ENCODE measurements at places on chromosomes 2 and 18.

DNA sequence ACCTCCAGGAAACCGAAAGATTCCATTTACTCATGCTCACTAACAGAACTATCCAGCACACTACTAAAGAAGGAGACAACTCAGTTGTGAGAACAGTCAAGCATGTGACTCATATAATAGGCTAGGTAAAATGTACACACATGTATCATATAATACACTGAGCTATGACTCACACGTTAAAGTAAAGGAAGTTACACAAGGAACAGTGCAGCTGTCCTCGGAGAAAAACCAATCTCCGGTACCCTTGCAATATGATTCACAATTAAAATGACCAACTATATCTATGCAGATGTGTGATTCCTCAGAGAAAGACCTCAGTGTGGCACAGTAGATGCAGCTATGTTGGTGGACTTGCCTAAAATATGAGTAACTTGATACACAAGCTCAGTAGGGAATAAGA is 76.5 kb downstream of the STRN start:
- peak; percentile 78 for DNase-seq

GRCh38 chr2:19474128-19474527 is 115.7 kb upstream of the OSR1 start:
- peak; percentile 82 for DNase-seq

- DNase-seq, result no peak
Observed at GRCh38 chr18:12911025-12911928, 27.2 kb upstream of the PTPN2 start.

GRCh38 chr2:160884056-160884455 is 276.2 kb upstream of the TANK start:
- DNase-seq, result no peak

DNA sequence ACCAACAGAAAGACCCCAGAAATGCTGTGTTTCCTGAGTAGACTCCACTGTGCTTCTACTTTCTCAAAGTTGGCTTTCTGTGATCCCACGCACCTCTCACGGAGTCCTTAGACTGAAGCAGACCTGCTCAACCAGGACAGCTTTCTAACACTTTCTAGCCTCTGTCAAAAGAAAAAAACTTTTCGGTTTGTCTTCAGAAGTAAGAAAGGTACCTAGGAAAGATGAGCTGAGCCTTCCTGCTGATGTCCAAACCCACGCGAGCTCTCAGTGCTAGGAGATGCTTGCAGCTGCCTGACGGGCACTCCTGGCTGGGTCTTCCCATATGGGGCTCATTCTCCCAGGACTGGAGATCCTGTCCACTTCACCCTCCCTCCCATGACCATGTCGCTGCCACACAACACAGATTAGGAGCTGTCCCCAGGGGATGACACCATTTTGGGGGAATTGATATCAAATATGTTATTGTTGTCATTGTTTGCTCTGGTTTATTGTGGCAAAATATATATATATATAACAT is 49.2 kb upstream of the DAPL1 start:
- no peak for DNase-seq

- DNase-seq, result no peak
Observed at GRCh38 chr2:98070081-98070480, 16.9 kb upstream of the VWA3B start.

GRCh38 chr2:145750144-145750543 is 1230.2 kb upstream of the ZEB2 start:
- DNase-seq, result no peak

DNA sequence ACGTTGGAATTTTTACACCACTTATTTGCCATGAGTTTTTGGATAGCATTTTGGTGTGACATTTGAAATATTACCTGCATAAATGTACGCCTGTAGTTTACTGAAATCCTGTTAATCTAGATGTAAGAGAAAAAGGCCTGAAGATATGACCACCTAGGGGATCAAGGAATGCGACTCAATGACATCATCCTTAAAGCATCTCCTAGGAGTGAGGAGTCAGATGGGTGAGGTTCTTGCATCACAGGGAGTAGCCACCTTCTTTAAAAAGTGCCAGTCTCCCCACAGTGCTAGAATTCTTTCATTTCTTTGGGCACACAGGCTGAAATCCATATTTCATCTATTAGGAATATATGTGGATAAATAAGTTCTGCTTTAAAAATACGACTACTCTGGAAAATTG is 34.5 kb downstream of the ADCYAP1 start:
- no peak for DNase-seq

DNA sequence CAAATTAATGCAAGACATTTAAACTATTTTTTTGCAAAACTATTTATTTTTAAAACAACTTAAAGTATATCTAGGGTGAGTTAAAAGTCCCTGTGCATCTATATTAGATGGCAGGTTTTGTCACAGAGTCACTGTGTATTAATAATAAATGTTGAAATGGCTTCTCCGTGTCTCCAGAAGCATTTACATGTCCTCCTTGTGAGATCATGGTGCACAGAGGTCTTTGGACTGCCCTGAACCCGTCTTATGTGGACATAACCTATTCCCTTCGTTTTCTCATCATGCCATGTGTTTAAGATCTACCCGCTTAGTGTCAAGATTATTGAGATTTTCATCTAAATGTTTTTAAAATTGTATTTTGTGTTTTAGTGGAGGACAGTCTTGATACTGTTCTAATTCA is 39.3 kb downstream of the SOCS6 start:
- no peak for DNase-seq

DNA sequence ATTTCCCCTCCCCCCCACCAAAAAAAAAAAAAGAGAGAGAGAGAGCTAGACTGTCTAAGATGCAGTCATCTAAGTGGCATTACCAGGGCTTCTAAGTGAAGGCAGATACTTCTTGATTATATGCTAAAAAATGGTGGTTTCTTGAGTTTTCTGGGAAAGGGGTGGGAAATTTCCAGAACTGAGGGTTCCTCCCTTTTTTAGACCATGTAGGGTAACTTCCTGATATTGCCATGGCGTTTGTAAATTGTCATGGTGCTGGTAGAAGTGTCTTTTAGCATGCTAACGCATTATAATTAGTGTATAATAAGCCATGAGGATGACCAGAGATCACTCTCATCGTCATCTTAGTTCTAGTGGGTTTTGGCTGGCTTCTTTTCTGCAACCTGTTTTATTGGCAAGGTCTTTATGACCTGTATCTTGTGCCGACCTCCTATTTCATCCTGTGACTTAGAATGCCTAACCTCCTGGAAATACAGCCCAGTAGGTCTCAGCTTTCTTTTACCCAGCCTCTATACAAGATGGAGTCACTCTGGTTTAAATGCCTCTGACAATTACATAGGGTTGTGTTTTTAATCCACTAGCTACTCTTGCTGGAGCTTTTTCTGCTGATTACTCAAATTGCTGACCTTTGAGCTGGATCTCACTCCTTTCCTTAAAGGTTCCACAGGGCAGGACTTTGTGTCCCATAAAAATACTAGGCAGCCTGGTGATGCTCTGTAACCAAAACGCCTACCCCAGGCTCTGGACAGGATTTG is 30.4 kb upstream of the PROKR1 start:
- DNase-seq, result no peak

- no peak for DNase-seq
Observed at GRCh38 chr2:114468343-114468742, 25.9 kb downstream of the DPP10 start.

DNA sequence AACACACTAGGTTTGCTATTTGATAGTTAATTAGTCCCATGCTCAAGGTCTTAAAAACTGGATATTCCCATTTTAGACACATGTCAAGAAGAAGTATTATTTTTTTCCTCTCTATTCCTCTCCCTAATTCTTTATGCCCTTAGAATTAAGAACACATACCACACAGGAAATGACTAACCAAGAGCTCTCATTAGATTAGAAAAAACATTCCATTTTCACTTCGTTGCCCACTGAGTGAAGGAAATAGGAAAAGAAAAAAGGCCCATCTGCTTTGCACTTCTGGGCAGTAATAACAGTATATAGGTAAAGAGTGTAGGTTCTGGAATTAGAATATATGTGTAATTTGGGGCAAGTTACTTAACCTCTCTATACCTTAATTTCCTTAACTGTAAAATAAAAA is 26.9 kb downstream of the ACADL start:
- DNase-seq, result no peak

- DNase-seq, result no peak
Observed at GRCh38 chr2:102489646-102490045, 16.6 kb downstream of the SLC9A4 start.

DNA sequence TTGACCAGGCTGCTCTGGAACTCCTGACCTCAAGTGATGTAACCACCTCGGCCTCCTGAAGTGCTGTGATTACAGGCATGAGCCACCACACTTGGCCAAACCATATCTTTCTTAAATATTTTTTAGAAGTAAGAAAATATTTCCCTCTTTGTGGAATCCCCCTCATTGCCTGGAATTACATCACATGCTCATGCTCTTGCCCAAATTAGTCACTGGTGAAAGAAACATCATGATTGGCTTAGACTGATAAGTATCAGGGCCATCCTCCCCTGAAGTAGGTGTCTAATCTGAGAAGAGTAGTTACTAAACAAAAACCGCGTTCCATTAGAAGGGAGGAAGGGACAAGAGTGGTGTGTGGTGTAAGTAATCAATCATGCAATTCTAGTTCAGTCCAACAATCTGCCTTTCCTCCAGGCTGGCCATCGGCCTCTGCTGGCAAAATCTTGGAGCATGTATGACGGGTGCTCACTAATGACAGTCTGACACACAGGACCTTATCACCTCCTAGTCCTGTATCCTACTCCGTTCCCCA is 52.3 kb upstream of the SCG2 start:
- DNase-seq, result peak; percentile 1

All from SW480 (cell line).